K562 (cell line): ENCODE measurements at places on chromosomes 3 and 15.

DNA sequence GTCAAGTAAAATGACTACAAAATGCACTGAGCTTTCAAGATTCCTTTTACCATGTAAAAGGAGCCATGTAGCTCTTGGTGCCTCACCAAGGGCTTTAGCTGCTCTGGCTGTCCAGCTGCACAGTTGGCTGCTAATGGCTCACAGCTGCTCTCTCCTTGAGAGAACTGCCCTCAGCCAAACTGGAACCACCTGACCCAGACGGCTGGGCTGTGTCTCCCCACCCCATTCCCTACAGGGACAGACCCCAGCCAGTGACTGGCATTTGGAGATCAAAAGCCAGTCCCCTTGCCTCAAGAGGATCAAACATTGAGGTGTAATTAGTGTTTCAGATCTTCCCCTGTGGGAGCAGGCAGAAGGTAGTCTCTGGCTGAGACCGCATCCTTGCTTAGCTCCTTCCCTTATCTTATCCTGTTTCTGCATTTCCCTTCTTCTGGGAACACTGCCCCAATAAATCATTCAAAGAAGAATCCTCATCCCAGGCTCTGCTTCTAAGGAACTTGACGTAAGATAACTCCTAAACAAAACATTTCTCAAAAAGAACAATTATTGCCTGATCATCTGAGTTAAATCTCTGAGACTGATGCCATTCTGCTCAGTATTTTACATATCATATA is 28.6 kb upstream of the UBE2E2 start:
- no peak for DNase-seq

DNA sequence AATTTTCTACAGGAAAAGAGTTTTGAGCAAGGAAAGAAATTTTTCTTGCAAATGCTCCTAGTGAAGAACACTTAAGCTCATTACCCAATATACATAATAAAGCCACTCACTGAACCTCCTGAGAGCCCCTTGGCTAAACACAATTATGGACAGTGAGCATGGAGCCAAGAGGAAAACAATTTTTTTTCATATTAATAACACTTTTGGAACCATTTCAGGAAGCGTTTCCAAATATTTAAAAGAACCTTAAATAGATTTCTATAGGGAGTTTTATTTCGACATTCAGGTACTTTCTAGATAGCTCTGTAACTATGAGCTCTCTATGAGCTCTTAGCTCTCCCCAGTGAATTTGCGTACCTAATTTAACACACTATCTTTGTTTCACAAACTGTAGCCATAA is 581.1 kb downstream of the ZNF385D start:
- no peak for DNase-seq

DNA sequence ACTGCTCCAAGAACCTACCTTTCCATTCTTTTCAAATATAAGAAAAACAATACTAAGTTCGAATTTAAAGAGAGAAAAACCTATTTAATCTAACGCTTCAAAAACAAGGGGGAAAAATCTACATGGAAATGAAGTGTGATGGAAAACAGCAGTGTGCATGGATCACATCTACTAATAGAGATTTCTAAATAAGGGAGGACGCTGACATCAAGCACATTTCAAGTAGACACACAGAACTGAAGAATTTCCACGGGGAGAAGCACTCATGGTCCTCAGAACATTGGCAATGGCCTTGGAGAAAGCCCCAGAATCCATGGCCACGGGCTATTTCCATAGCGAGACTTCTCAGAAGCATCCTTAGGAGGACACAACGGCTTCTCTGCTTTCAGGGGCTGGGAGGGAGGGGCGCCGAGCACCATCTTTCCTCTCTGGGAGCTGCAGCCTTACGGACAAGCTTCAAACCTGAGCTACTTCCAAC is 1.0 kb downstream of the TASOR start:
- DNase-seq: no peak

DNA sequence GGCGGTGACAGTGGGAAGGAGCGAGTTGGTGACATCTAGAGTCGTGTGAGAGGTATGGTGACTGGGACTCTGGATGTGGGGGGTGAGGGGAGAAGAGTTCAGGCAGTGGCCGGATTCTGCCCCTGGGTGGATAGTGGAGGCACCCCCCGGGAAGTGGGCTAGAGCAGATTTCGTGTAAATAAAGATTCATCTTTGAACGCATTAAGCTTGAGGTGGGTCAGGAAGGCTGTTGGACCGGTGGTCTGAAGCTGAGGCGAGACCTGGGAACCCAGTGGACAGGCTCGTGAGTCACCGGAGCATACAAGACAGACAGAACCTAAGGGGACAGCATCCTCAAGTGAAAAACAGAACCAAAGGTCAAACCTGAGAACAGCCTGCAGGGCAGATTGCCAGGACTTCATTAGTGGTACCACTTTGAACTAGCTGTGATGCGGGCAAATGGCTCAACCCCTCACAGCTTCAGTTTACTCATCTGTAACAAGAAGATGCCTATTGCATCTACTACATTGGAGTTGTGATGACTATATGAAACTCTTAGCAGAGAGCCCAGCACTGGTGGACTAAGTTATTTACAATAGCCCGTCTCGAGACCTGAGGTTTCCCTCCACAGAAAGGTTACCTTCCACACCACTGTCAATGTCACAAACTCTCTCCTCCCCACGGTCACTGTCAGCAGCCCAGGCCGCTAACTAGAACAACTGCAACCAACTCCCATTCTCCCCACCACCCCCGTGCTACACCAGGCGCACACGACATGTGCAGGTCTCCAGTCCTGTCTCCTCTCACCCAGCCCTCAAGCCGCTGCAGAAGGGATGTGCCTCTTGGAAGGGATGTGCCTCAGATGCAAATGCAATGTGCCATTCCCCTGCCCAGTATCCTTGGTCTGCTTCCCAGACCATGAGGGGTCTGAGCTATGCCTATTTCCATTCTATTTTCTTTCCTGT is 901 bp upstream of the CLN6 start:
- DNase-seq: peak; percentile 31

DNA sequence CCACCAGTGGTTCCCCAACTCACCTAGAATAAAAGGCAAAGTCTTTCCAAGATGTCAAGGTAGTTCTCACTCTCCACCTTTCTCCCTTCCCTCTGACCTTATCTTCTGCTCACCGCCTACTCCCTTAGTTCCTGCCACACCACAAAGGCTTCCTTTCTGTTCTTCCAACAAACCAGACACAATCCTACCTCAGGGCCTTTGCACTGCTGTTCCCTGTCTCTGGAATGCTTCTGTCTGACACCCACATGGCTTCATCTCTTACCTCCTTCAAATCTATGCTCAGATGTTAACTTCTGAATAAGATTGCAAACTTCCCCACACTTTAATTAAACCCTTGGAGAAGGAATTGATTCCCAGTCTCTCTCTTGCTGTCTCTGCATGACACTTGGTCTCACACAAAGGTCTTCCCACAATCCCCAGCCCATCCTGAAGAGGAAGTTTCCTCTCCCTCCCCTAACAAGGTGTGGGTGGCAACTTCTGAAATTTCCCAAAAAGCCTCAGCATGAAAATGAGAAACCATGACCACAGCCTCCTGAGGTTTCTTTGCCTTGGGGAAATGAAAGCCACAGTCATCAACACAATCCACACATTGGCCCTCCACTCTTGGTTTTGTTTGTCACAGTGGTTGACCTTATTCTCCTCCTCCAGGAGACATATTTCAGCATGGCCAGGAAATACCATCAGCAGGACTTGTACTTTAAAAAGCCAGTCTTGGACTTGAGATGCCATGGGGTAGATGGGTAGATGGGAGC is 3.0 kb upstream of the RYK start:
- DNase-seq: no peak

- peak; percentile 69 for DNase-seq
Observed at GRCh38 chr3:43769885-43770425, 79.2 kb downstream of the ABHD5 start.

DNA sequence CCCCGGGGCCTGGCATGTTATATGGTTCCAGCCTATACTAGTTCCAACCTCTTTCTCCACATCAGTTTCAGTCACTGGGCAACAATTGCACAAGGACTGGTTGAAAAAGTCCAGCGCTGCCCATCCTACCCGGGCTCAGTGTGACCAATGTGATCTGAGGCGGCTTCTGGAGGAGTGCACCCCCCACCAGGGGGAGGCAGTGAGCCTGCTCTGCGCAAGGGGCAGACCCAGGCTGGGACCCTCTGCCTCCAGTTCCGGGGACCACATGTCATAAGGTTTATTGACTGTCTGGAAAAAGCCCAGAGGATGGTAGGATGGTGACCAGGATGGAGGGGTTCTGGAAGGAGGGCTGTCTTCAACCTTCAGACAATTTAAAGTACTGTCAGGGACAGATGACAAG is 25.6 kb upstream of the NR2E3 start:
- peak; percentile 47 for DNase-seq

- DNase-seq: no peak
Observed at GRCh38 chr15:35506272-35506870, 39.6 kb downstream of the DPH6 start.

DNA sequence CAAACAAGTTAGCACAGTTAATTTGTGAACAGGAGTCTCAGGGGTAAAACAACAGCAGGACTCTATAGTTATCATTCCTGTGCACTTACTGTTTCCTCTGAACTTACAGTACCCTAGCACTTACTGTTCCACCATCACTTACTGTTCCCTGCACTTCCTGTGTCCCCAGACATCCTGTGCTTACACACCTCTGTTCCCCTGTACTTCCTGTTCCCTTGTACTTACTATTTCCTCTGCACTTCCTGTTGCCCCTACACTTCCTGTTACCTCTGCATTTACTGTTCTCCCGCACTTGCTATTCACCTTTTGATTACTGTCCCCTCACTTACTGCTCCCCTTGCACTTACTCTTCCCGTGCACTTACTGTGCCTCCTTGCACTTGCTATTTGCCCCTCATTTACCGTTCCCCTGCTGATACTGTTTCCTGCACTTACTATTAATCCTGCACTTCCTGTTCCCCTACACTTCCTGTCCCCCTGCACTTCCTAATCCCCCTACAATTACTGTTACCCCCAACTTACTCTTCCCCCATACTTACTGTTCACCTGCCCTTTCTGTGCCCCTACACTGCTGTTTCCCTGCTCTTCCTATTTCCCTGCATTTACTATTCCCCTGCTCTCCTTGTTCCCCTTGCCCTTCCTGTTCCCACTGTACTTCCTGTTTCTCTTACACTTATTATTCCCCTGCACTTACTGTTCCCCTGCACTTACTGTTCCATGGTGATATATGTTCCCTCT is 30.3 kb downstream of the TPRA1 start:
- DNase-seq: peak; percentile 16

- DNase-seq: no peak
Observed at GRCh38 chr15:49620199-49620598, 419 bp downstream of the FAM227B start.

GRCh38 chr3:81043660-81044199 is 717.7 kb downstream of the GBE1 start:
- no peak for DNase-seq

DNA sequence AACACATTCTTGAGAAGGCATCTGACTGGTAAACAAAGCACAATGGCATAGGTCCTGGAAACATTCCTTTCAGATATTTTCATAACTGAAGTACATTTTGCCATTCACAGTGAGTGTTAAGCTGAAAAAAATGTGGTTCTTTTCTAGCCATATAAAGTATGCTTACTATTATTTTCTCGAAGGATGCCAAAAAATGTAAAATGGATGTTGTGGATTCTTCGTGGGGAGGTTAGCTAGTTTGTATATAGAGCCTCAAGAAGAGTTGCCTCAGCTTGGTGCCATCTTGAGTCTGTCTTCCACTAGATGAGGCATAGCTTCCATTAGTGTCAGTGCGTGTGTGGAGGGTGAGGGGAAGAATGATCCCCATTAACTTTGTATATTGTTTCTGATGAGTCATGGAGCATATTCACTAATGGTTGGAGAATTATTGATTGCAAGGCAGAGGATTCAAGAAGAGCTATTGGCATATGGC is 4.1 kb downstream of the MBNL1 start:
- DNase-seq: no peak

- no peak for DNase-seq
Observed at GRCh38 chr3:161599697-161600096, 103.1 kb downstream of the OTOL1 start.

DNA sequence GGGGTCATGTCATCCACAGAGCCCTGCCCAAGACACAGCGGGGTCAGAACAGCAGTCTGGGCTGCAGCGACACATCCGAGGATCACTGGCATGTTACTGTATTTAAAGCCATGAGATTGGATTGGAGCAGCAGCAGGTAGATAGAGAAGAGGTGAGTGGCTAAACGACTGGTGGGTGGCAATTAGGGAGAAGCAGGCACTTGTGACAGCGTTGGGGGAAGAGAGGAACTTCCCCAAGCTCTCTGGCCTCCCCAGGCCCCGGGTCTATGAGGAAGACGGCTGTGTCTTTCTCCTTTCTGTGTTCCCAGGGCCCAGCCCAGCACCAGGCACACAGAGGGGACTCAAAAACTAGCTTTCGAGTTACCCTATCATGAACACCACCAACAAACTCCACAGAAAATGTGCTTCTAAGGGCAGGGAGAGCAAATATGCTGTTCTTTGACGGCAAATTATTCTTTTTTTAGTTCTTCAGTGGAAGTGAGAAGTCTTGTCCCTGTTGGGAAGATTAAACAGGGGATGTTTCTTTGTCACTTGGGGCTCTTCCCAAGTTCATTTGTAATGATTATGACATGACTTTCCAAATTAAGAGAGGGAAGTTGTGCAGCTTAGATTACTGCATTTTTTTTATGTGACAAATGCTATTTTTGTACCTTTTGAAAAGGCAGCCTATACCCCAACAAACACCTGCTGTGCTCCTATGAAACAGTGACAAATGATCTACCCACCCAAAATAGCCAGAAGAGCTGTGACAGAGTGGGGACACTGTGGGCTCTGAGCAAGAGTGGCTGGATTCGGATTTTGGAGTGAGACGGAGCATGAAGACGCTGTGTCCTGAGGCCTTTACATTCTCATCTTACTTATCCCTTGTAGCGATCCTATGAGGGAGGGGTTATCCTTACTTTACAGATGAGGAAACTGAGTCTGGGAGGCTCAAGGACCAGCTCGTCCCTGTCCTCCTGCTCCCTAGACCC is 7.2 kb upstream of the SYNM start:
- no peak for DNase-seq

DNA sequence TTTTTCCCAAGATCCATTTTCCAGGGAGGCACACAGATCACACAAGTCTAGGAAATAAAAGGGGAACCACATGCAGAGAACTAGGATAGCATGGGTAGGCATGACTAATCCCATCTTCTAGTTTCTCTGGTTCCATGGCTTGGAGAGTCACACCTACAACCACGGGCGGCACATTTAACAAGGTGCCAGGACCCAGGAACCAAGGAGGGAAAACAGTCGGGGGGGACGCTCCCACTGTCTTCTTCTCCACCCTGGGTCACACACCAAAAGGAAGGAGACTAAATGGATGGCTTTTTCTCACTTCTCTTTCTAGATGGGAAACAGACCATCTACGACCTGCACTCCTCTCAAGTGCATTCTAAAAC is 4.6 kb upstream of the SMCO1 start:
- DNase-seq: no peak

GRCh38 chr15:69200832-69201745 is 40.7 kb downstream of the GLCE start:
- no peak for DNase-seq
